Anterior cingulate cortex (tissue), 58 donors: ENCODE measurements at places on chromosomes 2 and 18.

- peak; percentile 18 for DNase-seq
Observed at GRCh38 chr2:68385220-68385906, 20.3 kb downstream of the PLEK start.

DNA sequence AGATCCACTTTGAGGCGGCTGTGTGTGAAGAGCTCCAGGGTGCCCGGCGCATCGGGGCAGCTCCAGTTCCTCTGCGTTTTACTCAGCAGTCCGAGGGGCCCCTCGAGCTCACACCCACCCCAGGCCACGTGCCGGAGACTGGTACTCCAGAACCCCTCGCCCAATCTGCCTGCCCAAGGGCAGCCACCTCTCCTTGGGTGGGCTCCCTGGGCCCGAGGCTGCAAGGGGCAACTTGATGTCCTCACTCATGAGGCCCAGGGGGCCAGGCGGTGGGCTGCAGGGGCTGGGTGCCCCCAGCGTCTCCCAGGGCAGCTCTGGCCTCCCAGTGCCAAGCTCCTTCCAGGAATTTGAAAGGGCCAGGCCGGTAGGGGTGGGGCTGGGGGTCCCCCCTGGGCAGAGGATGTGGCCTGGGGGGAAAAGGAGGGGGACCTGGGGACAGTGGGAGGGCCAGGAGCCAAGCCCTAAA lies 16.7 kb downstream of the RAMP1 start:
- DNase-seq = no peak

DNA sequence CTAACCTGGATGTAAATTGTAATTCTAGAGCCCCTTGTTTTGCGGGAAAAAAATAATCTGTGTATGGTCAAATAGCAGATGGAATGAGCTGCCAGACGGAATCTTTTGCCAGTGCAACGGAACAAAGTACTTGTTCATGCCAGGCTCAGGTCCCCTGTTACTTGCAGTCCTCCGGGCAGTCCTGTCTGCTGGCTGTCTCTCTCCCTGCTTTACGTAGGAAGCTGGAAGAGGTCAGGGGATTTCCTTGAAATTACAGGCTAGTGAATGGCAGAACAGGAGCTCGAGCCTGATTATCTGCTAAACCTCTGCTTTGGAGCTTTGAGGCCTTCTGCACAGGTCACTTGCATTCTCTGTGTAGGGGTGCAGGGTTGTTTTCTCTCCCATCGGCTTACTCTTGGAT lies 54.8 kb downstream of the LRRFIP1 start:
- no peak for DNase-seq

DNA sequence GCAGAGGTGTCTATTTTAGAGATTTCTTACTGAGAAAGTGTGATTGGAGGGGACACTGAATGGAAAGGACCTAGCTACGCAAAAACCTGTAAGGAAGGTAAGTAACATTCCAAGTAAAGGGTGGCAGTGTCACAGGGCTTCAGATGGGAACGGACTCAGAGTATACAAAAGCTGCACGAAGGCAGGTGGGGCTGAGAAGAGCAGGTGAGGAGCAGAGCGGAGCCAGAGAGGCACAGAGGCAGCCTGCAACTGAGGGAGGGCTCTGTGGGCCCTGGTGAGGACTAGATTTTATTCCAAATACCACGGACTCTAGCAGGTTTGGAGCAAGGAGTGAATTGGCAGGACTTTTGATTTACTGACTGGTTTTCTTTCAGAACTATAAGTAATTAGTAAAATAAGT lies 331.3 kb upstream of the PKDCC start:
- DNase-seq = no peak

DNA sequence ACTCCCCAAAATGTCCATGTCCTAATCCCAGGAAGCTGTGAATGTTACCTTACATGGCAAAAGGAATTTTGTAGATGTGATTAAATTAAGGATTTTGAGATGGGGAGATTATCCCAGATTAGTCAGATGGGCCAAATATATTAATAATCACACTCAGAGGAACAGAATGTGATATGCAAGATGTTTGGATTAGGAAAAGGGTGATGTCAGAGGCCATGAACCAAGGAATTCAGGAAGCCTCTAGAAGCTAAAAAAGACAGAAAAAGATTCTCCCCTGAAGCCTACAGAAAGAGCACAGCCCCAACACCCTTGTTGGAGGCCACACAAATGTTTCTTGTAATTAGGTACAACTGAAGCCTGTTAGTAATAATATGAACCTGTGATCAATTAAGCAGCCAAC lies 13.1 kb downstream of the TMEM131 start:
- DNase-seq = no peak

DNA sequence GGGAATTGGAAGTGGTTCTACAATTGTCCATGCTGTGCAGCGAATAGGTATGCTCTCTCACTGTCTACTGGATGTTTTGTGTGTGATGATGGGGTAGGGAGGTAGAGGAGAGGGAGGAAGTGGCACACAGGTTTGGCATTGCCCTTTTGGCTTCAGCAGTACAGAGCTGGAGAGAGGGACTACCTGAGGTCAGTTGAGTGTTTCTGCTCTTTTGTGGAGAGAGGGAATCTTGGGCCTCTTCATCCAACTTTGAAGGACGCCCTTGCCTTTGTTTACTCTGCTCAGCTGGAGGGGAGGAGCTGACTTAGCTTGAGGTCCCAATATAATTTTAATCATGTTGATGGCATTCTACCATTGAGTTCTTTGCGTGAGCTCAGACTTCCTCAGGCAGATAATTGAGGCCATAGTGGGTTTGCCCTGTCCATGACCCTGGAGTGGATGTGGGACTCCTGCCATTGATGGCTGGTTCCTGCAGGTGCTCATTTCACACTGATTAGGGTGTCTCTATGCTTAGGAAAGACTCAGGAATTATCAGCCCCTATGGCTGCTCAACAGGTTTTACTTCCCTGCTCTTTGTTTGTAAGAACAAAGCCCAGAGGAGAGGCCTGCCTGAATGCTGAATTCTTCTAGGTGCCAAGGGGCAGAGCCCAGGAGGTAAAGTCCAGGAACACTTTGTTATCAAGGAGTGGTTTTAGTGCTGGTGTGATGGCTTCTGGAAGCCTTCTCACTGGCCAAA lies 7.2 kb downstream of the RPIA start:
- no peak for DNase-seq
